Stimulated activated CD4-positive, alpha-beta T cell treated with anti-CD3 and anti-CD28 coated beads, Interleukin-1b, Interleukin-23, amount 100 ng/mL, for 24 hours (primary cell): ENCODE measurements at places on chromosomes 4 and X.

GRCh38 chrX:153416781-153417450 is 5.6 kb downstream of the ZFP92 start:
- no peak for DNase-seq

DNA sequence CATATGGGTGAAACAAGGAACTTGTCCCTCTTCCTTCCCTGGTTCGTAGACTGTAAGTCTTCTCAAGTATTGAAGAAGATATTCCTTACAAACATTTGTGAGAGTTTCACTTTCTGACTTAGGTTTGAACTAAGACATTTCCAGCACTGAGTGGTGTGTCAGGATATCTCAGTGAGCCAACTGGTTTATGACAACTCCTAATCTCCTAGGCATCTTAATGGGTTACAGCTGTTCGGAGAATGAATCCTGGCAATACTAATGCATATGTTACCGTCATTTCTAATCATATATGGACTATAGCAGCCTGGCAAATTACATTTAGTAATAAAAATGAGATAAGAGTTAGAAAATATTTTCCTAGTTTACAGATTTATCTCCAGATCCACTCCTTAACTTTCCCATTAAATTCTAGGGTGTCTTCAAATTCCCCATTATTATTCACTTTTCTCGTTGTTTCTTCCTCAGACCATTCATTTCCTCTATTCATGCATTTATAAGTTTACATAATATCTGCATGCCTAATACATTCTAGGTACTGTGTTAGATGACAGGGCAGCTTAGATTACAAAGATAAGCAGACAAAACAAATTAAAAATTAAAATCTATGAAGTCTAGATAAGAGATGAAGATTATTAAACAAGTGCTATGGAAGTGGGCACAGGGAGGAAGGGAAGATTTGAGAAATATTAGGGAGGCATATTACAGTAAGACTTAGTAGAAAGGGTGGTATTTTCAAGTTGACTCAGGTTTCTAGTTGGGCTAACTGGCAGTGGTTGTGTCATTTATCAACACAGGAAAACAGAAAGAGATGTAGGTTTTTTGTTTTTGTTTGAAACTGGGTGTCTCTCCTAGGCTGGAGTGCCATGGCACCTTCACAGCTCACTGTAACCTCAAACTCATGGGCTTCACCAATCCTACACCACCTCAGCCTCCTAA is 173.9 kb downstream of the WDFY3 start:
- DNase-seq, result no peak

- DNase-seq, result no peak
These were observed 15.1 kb downstream of the AFAP1 start for GRCh38 chr4:7924570-7924969.

- DNase-seq, result no peak
These were observed 789 bp downstream of the ARHGAP10 start for GRCh38 chr4:147732518-147733235.

- DNase-seq, result peak; percentile 47
These were observed at the start of gene PITX2 for GRCh38 chr4:110622841-110623717. Gene PITX2, minus strand, starts transcription at chr4:110623077. Its CDS starts 617 bp downstream, at chr4:110622460.

GRCh38 chr4:108276690-108277089 is 108.0 kb upstream of the LEF1 start:
- DNase-seq, result no peak

GRCh38 chr4:111873801-111874200 is 271.5 kb upstream of the FAM241A start:
- no peak for DNase-seq

DNA sequence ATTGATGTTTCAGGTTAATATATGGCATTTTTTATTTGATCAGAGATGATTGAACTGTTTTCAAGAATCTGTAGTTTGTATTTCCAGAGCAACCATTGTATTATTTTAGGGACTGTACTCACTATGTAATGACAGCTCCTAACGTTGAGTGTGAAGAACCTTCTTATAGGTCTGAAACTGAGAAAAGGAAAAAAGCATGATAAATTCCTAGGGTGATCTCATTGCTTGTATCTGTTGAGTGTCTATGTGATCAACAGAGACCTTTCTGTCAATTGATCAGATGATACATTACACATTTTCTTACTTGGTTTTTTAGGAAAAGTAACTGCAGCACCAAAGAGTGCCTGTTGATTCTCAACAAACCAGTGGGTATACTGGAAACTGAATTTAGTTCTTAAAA is 40.2 kb downstream of the SEC24B start:
- DNase-seq, result no peak

DNA sequence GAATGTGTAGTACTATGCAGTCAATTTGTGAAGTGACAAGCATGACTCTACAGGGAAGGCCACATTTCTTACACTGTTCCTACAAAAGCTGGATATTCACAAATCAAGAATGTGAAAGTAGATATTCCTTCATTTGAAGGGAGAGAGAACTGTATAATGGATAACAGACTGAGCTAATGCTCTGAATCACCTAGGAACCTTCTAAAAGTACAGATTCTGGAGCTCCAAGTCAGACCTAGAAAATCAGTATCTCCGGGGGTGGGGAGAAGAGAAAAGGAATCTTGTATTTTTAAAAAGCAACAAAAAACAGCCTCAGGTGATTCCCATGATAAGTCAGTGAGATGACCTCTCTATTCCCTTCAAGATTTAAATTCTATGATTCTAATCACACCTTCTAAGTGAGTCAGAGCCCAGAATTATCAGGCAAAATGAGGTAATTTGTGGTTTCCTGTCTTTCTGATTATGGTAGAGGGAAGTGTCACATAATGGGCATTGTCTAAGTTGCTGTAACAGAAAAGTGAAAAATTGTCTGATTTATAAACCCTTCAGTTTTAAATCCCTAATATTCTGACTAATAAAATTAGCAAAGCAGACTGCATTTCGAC is 80.9 kb downstream of the IL21 start:
- DNase-seq, result no peak

DNA sequence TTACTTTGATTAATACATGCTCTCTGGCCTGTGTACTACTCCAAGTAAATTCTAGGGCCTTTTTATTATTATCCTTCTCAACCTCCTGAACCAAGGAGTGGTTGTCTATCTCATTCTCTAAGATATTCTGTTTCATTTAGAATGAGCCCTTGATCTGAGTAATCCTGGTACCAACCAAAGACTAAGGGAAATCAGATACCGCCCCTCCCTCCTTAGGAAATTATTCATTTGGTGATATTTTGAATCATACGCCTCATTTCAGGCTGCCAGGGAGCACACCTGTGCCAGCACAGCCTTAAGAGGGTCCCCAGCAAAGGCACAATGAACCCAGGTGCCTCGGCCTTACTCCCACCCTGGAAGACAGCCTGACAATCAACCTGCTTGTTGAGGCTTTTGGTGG is 73.2 kb upstream of the STARD8 start:
- no peak for DNase-seq

DNA sequence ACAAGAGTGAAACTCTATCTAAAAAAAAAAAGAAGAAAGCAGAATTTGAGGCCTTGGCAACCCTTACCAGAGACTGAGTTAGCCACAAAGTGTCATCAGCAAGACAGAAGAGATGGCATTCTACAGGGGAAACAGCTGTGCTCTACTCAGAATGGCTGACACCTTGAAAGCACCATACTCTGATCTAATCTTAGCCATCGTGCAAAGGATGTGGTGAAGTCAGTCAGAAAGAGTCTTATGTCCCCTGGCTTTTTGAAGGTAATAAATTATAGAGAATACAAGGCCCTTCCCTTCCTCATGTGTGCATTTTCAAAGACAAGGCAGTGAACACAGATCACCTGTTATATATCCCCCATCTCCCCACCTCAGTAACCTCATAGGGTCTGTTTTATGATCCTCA is 13.2 kb downstream of the CLNK start:
- no peak for DNase-seq

DNA sequence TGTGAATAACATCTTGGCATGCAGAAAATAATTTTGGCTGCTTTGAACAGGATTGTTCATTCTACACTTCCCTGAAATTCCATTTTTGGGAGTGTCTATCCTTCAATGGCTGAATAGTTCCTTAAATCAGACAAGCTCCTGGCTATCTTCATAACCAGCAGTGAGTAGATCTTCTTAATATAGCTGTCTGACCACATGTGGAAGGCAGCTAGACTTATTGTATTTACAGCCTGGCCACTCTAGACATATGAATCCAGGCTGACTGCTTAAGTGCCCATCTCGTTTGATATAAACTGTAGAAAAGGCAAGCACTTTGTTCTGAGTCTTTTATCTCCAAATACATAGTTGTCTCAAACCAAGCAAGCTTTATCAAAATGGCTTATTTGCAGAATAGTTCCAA is 40.0 kb downstream of the PWWP3B start:
- DNase-seq, result no peak

- DNase-seq, result no peak
These were observed 110.7 kb upstream of the IGSF1 start for GRCh38 chrX:131399678-131400428.

DNA sequence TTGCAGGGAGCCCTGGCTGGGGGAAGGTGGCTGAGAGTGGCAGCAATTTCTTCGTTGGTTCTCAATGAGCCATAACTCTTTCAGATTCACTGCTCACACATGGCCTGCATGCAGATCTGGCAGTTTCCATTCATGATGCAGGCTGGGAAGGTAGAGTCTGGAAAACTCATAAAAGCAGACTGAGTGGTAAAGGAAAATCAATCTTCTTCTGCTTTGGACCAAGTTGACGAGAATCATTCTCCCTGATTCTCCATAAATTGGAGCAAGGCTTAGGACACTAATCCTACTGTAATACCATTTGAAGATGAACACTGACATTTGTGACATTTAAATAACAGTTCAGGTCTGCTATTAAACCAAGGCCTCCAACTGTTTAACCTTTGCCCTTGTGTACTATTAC is 35.3 kb upstream of the HAND2 start:
- DNase-seq, result no peak

GRCh38 chrX:24877288-24877664 is 138.5 kb downstream of the ARX start:
- DNase-seq, result no peak

DNA sequence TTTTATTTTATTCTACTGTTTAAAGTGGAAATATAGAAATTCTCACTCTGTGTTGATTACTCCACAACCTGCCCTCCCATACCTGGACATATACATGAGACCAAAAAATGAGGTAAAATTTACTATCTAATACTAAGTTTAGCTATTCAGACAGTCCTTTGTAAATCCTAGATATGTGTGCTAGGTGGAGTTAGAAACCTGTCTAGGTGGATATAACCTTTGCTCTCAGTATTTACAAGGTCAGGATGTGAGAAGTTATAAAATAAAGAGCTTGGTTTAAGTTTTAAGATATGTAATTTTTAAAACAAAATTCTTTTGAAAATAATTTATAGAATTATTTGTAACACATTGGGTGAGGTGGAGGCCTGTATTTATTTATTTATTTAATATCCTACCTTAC is 221.5 kb downstream of the PCDH7 start:
- no peak for DNase-seq

DNA sequence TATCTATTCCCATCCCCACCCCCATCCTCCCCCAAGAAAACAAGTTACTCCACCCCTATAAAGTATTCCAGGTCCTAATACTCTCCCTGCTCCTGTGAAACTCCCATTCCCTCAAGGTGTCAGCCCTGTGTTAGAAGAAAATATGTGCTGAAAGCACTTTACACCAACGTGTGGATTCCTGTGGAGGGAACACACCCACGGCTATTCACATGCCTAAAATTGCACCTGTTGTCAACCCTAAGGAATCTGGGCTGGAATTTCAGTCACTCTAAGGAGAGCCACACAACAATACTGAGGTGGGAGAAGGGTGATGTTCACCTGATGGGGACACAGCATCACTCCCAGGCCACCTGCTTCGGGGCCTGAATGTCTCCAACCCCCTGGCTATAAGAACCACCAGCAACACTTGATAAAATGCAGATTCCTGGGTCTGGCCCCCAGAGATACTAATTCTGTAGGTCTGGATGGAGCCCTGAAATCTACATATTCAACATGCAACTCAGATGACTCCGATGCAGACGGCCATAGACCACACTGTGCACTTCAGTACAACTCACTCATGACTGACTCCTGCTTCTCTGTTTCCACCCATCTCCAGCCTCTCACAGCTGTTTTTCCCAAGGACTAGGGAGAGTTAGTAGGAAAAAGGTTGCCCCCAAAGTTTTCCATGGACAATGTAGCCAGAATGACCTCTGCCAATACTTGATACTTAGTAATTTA is 15.8 kb downstream of the SCD5 start:
- DNase-seq, result no peak

GRCh38 chrX:33171041-33171440 is 40.3 kb downstream of the DMD start:
- no peak for DNase-seq

- DNase-seq, result no peak
These were observed 12.5 kb downstream of the IRF2 start for GRCh38 chr4:184461711-184462441.

DNA sequence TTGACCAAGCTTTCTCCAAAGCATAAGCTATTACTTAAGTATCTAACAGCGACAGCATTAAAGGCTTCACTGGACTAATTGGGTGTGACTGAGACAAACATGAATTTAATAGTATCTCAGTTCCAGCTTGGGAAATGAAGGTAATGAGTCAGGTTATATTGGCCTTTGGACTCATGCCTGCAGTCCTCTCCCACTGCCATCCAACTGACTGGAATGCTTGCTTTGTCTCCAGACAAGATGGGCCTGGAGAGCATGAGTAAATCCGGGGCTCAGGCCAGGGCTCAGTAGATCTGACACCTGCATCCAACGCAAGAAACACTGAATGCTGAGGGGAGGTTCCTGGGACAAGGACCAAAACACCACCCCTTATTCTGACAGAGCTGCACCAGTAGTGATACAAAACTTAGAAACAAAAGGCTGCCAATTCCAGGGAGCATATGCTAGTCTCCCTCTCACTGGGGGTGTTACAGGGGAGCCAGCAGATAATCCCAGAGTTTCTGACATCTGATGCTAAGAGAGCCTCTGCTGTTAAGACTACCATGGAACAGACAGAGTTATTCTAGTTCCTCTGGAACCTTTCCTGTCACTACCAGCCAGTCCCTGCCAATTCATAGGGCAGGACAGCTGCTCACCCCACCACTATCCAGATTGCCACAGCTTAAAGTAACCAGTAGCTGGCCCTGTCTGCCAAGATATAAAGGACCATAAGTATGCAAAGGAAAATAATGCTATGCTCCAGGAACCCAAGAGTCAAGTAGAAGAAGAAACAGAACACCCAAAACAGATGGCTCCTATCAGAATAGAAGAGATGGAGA is 293.8 kb downstream of the IQCM start:
- no peak for DNase-seq

- peak; percentile 1 for DNase-seq
These were observed 121.3 kb upstream of the S100G start for GRCh38 chrX:16528620-16529019.

GRCh38 chrX:109857584-109858228 is 124.6 kb upstream of the ACSL4 start:
- no peak for DNase-seq

DNA sequence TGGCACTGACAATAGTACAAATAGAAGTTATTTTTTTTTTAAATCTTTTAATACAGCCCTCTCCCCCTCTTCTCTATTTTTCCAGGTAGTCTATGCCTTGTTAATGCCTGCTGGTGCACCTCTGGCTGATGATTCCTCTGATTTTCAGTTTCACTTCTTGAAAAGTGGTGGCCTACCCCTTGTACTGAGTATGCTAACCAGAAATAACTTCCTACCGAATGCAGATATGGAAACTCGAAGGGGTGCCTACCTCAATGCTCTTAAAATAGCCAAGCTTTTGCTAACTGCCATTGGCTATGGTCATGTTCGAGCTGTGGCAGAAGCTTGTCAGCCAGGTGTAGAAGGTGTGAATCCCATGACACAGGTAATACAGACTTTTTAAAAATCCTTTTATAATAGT is 99.1 kb downstream of the USP9X start:
- DNase-seq, result no peak
